ENCODE measurements at places on chromosomes 5 and 9.

DNA sequence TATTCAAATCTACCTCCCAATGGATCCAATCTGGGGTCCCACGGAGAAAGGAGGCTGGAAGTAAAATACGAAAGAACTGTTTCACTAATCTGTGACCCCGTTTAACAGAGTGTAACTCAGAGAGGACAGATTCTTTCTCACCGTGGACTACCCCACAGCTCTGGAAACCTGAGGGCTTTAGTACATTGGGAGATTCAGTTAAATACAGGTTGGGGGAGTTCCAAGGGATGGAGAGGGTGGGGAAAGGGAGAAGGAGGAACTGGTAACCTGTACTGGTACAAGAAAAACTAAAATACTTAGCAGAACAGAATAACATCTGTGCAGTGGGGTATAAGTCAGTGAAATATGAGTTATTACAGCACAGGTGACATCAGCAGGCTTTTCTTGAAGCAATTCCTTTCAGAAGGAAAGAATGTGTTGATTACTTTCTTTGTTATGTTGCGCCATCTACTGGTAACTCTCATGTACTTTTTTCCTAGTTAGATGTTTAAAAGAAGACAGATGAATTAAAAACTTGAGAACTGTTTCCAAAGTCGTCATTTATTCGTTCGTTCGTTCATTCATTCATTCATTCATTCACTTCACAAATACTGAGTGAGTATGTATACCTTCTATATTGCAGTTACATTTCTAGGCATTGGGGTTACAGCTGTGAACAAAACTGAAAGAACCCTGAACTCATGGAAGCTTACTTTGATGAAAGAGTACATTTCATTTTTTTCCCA lies 30.0 kb upstream of the STOM start:
- no peak for DNase-seq

- no peak for DNase-seq
Measured at GRCh38 chr9:93955111-93955980, at the start of gene BARX1. Gene BARX1 (minus strand): TSS chr9:93955355. CDS start chr9:93955146, 209 bp downstream.

DNA sequence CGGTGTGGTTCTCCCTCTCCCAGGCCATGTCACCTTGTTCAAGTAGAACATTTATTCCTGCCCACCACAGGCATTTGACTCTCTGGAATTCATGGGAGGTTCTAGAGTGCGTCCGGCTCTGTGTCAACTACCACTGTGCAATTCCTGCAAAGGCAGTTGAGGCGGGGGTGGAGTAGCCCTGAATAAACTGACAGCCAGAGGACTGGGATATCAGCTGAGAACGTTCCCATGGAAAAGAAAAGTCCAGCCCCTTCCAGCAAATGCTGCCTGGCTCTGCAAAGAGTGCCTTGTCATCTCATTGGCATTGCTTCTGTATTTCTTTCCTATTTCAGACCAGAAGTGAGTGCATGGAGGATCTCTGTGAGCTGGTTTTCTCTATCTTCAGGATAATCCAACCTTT lies 18.9 kb upstream of the MEGF9 start:
- no peak for DNase-seq

DNA sequence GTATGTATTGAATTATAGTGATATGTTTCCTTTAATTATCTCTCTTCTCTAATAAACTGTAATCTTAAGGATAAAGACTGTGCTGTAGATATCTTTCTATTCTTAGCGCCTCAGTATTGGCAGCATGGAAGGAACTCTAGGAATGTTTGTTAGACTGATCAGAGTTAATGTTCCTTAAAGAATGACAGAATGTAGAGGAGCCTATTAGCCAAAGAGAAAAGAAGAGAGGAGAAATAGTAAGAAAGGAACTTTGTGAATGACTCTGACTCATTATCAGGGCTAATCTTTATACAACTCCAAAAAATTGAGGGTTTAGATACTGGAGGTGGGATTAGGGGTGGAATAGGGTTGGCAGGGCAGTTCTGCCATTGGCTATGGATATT lies 59.0 kb upstream of the NUDT12 start:
- no peak for DNase-seq

- DNase-seq, result no peak
Measured at GRCh38 chr9:137756045-137756744, 121.4 kb upstream of the CACNA1B start.

- DNase-seq, result no peak
Measured at GRCh38 chr5:31054453-31054852, 139.0 kb upstream of the CDH6 start.

DNA sequence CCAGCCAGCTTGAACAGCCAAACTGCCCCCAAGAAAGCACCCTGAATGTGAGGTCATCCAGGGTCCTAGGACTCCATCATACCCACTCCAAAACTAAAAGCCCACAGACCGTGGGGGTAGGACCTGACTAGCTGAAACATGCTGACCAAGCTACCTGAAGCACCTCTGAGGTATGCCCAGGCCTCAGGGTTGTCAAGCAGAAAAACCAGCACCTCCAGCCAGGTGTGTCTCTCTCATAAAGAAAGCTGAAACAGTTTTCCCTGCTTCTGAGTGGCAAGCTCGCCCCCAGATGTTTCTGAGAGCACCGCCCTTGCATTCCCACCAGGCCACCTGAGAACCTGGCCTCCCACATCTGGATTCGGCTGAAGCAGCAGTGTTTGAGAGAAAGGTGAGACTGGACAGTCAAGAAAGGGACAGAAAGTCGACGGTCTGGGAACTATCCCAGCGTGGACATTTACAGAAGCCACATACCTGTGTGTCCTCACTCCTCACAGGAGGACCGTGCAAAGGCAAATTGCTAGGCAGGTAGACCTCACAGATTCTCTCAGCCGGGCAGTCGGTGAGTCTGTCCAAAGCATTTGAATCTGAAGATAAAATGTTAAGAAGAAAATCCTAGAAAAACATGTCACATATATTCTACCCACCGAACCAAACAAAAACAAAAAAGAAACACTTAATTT lies 155.6 kb upstream of the RASEF start:
- no peak for DNase-seq

DNA sequence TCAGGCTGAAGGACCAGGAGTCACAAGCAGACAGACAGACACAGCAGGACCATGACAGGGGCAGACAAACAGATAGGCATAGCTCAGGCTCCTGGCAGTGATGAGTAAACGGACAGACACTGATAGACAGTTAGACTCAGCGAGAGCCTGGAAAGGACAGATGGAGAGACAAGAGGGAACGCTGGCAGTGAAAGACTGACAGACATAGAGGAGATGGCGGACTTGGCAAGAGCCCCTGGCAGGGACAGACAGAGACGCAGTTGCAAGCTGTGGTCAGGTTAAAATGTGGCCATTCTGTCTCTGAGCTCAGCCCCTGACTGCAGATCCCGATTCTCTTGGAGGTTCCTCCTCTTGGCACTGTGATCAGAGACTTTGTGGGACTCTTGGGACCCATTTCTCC lies 13.6 kb downstream of the CSF2 start:
- no peak for DNase-seq

GRCh38 chr5:15704397-15704947 lies 204.5 kb downstream of the FBXL7 start:
- no peak for DNase-seq

- no peak for DNase-seq
Measured at GRCh38 chr5:36459176-36460135, 146.9 kb upstream of the SLC1A3 start.

DNA sequence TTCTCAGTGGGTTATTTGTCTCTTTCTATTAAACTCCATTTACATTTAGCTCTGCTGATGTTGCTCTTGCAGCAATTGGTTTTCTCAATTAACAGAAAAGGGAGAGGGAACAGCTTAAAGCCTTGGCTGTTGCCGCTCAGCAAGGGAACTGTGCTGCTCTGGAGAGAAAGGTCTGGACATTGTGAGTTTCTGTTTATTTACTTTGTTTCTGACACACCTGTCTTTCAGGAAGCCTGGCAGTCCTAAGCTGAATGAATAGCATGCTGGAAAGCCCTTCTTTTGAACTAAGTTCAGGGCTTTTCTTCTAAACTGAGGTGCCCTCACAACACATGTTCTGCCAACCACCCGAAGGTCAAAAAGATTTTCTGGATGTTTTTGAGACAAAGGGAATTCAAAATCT lies 491.9 kb downstream of the PDE4D start:
- DNase-seq, result no peak

GRCh38 chr9:100449420-100449819 lies 22.5 kb downstream of the MSANTD3 start:
- no peak for DNase-seq

DNA sequence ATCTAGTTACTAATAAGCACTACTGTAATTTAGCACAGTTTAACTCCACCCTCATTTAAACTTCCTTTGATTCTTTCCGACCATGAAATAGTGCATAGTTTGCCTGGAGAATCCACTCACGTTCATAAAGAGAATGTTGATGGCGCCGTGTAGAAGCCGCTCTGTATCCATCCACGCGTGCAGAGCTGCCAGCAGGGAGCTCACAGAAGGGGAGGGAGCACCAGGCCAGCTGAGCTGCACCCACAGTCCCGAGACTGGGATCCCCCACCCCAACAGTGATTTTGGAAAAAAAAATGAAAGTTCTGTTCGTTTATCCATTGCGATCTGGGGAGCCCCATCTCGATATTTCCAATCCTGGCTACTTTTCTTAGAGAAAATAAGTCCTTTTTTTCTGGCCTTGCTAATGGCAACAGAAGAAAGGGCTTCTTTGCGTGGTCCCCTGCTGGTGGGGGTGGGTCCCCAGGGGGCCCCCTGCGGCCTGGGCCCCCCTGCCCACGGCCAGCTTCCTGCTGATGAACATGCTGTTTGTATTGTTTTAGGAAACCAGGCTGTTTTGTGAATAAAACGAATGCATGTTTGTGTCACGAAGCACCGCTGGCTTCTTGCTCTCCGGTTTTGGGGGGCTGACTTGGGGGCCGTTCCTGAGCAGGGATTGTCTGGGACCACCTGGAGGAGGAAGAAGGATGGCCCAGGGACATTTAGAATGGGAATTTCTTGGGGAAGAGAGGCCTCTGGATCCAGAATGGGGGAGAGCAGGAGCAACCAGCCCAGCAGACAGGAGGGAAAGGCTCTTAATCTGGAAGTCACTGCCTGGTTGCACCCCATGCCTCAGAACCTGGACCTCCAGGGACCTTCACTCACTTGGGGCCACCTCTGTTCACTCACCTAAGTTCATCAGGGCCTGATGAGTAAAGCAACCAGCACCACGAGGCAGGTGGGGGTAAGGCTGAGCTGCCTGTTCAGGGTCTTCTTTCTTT lies 35.4 kb downstream of the CXXC5 start:
- DNase-seq, result no peak

- DNase-seq, result no peak
Measured at GRCh38 chr5:58629271-58630159, 46.6 kb downstream of the RAB3C start.

DNA sequence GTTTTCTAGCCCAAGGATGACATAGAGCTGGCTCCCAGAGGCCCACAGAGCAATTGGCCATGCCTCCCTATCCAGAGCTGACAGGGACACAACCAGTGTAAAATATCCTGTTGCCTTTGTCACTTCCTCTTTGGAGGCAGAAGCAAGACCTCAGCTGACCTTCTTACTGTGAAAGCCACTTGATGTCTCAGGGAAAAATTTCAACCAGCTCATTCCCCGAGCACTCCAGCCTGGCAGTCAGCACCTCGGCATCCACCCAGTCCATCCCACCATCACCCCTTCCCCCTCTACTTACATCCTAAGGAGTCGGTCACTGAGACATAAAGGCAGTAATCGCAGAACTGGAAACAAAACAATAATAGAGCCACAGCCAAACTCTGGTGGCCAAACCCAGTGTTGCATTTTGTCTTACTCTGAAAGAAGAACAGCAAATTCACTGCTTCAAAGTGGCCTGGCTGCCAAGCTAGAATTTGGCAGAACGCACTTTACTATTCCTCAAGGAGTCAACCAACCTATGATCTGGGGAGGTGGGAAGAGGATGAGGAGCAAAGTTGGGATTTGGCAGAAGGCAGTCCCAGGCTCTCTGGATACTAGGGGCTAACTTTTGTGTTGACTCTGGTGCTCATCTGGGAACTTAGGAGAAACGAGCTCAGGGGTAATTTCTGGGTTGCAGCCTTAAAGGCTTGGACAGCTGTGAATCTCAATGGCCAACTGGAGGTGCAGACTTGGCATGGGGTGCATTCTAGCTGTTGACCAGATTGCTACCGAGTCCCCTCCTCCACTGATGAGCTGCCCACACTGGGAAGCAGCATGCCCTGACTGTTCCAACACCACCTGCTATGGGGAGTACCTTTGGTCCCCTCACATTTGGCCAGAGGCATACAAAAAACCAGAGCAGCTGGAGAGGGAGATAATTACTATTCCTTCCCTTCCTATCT lies 13.6 kb downstream of the NIPAL4 start:
- DNase-seq, result no peak

DNA sequence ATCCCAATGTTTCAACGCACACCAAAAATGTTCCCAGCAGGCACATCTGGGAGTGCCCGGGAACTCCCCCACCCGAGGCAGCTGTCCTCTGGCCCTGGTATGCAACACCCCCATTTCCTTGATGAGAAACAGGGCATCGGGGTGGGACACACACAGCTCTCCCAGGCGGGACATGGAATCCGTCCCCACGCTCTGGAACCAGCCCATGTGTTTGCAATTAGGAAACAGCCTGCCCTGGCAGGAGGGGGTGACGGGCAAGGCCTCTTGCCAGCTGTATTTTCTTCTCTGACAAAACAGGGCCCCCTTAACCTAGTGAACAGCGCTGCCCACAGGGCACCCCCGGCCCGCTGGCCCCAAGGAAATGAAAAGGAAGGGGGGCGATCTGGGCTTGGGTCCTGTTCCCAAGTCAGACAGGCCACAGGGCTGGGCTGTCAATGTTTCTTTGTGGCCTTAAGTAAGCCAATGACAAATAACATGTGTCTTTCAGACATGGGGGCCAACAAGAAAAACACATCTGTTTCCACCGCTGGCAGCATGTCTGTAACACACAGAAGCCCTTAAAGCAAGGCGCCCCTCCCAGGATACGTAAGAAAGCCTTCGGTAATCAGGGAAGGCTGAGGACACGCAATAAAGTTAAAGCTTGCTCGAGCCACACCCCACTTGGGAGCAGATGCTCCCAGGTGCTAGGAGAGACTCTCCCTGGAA lies 125.3 kb downstream of the ROR2 start:
- no peak for DNase-seq

DNA sequence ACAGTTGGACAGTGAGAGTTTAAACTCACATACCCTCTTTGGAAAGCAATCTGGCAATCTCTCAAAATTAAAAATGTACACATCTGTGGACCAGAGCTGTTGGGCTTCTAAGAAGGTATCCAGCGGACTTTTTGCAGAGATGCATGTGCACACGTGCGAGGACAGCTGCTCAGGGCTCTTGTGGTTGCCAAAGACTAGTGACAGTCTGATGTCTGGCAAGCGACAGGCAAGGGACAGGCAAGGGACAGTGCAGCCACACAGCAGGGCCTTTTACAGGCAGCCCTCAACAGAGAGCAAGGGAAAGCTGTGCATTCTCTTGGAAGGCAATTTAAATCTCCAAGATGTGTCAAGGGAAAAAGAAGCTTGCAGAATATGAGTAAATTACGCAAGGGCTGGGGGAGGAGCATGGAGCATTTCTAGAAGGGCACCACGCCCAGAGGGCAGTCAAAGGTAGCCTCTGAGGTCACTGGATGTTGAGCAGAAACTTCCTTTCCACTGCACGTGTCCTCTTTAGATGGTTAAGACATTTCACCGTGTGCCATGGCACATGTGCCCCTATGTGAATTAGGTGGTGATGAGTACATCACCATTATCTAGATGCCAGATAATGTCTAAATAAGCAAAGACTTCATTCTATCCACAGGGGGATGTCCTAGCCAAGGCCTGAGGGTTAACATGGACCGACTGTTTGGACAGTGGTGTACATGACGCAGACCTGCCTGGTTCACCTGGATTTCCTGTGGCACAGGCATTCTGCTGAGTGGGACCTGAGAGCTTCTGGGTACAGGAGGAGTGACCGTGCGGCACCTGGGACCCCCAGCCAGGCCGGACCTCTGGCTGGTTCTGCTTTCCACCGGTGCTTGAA lies 9.1 kb downstream of the GFPT2 start:
- DNase-seq, result no peak
